Cerebellar nuclear complex (tissue), 1 donor: ENCODE measurements at places on chromosomes 7 and 10.

GRCh38 chr7:11784769-11785536, 47.0 kb downstream of the THSD7A start:
- DNase-seq = no peak

DNA sequence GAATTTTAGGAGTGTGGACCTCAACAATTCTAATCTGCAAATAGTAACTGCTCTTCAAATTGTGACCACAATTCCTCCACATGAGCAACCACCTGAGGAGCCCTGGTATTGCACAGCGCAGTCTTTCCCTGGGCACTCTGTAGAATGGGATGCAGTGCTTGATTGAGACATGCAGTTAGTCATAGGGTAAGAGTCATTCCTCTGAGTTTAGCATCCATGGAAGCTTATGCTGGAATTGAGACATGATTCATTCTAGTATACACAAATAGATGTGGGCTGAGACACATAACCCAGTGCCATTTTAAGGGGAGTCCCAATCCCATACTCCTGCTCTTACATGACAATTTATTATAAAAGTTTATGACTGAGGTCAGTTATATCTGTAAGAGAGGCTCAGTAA, 582.3 kb upstream of the CNTNAP2 start:
- no peak for DNase-seq

DNA sequence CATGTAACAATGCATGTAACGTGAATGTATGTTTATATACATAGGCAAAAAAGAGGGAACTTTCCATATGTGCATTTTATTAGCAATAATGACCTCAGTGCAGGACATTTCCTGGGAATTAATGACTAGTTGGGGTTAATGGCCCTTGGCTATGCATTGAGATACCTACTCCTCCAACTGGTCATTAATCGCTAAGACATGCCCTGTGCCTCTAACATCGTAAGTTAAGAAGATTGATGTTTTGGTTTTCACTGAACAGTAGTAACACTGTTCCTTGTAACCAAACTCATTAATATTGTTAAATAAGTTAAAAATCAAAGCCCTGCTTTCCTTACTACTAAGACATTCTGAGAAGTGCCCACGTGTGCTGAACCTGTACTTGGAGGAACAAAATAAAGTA, 61.7 kb downstream of the SEMA3D start:
- no peak for DNase-seq

- no peak for DNase-seq
These were observed 261.2 kb upstream of the SEMA3A start for GRCh38 chr7:84455788-84456187.

GRCh38 chr10:78560341-78560688, 508.5 kb upstream of the ZMIZ1 start:
- DNase-seq = no peak

GRCh38 chr7:105877736-105878135, 1.3 kb upstream of the ATXN7L1 start:
- no peak for DNase-seq

DNA sequence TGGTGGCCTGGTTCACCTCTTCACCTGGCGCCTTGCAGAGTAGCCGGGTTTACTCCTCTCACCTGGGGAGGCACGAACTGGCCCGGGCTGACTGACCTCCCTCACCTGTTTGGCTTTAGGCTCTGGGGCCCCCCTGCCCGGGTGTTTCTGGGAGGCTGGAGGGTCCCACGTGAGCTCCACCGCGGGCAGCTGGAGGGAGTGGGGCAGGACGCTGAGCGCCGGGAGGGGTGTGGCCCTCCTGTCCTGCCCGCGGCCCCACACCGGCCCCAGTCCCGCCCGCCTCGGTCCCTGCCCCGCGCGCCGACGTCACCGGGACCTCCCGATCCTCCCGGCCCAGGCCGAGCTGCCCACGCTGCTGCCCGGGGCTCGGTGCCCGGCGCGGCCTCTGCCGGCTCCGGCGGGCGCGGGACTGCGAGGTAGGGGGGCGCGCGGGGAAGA, at the start of gene AMZ1:
Gene AMZ1, plus strand, starts transcription at position 322 of the 438 bp plus-strand sequence. CDS start 12,250 bp downstream, outside the sequence.
- DNase-seq = no peak

- DNase-seq = no peak
These were observed 269.3 kb downstream of the PPP1R3A start for GRCh38 chr7:113649556-113649955.

DNA sequence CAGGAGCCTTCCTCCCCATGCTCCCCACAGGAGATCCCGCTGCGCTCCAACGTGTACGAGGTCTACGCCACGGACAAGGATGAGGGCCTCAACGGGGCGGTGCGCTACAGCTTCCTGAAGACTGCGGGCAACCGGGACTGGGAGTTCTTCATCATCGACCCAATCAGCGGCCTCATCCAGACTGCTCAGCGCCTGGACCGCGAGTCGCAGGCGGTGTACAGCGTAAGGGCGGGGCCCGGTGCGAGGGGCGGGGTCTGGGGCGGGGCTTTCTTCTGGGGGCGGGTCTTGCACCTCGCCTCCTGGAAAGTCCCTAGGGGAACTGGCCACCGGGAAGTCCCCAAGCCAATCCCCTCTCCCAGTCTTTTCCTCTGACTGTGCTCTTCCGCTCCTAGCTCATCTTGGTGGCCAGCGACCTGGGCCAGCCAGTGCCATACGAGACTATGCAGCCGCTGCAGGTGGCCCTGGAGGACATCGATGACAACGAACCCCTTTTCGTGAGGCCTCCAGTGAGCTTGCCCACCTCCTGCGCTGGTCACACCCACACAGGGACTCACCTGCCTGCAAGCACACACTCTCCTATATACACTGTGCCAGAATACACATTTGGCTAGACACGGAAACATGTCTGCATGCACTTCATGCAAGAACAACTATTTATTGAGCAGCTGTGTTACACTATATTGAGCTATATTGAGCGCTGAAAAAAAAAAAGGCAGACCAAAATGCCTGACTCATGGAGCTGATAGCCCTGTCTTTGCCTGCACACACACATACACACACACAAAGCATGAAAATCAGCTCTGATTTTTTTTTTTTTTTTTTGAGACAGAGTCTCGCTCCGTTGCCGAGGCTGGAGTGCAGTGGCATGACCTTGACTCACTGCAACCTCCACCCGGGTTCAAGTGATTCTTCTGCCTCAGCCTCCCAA, 32.7 kb upstream of the VSIR start:
- DNase-seq = no peak

DNA sequence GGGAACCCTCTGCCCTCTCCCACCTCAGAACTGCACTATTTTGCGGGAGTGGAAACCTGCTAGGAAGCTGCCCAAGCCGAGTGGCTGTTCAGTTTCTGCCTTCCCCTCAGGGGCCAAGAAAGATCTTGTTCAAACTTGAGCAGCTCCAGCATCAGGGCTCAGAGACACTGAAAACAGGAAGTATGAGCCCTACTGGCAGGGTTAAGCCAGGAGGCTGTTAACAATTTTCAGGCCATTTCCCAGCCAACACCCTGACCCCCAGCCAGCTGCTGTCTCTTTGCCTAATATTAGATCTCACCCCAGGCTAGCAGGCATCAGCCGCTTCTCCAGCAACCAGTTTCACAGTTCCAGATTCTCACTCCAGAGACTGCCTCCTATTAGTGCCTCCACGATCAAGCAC, 9.2 kb downstream of the PLAU start:
- no peak for DNase-seq

DNA sequence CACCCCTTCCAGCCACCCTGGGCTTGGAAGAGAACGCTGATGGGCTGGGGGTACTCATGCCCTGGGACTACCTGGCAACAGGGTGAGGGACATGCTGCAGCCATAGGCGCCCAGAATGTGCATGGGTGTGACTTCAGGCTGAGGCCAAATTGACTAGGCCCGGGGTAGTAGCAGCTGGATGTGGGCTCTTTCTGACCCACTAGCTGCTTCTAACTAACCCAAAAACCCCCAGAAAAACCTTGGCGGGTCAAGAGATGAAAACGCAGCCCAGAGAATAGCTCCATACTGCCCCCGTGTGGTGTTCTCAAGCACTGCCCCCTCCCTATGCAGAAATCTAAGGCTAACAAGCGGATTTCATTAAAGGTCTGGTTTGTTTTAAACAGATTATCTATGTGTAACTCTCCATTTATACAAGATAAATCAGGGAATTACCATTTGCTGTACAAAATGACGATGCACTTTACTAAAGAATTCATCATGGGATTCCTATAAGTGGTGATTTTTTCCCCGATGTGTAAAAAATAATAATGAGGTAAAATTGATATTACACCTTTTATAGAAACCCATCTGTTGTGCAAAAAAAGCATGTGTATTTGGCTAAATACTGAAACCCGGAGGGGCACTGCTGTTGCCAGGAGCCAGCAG, 4.2 kb downstream of the SMARCD3 start:
- no peak for DNase-seq

DNA sequence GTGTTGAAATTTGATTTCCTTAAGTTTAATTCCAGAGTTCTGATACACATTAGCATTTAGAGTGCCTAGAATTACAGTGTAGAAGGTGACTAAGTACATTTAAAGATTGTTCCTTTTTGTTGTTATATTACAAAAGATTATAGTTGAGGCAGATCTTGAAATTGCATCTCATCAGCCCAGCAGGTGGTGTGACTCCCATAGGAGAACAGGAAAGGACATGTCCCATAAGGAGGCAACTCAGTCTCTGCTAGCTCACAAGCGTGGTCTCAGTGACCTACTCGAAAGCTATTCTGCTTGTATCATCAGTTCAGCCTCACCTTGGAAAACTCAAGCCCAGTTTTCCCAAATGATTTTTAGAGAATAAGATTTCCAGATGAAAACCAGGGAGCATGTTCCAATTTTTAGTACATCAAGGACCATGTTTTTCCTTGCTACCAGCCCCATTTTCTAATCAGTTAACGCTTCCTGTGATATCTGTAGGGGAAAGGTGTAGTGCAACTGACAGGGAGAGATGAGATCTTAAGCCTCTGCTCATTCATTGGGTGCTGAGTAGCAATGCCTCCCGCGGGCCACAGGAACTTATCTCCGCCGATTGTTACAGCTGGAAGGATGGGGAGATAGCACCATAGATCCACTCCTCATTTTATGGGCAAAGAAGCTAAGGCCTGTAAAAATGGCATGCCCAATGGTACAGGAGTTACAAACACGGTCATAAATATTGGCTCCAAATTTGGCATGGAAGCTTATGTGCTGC, 1.1 kb upstream of the GNAI1 start:
- DNase-seq = no peak

GRCh38 chr7:39355664-39356063, 210.5 kb upstream of the YAE1 start:
- no peak for DNase-seq

DNA sequence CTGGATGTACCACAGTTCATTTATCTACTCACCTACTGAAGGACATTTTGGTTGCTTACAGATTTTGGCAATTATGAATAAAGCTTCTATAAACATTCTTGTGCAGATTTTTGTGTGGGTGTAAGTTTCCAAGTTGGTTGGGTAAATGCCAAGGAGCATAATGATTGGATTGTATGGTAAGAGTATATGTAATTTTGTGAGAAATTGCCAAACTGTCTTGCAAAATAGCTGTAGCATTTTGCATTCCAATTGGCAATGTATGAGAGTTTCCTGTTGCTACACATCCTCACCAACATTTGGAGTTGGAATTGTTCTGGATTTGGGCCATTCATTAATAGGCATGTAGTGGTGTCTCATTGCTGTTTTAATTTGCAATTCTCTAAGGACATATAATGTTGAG, 33.9 kb upstream of the HYAL4 start:
- DNase-seq = no peak

DNA sequence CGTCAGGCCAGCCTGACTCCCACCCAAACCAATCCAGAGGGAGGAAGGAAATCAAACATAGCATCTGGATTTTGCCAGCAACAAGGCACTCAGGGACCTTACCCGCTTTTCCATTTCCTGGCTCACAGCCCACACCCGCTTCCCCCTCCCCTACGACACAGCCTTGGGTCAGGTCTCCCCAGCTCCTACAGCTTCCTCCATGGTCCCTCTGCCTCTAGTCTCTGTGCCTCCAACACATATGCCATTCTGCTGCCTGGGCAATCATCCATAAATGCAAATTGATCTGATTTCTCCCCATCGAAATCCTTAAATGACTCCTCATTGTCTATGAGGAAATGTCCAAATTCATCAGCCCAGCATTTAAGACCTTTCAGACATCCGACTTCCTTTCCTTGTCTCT, 53.2 kb upstream of the CUX1 start:
- DNase-seq = no peak
